ENCODE measurements at places on chromosomes 5 and 9.
A peak's percentile ranks its signal among the peaks of the same experiment; 100 is the strongest.

GRCh38 chr5:130425424-130425823, 521.2 kb downstream of the CHSY3 start:
- no peak for DNase-seq

DNA sequence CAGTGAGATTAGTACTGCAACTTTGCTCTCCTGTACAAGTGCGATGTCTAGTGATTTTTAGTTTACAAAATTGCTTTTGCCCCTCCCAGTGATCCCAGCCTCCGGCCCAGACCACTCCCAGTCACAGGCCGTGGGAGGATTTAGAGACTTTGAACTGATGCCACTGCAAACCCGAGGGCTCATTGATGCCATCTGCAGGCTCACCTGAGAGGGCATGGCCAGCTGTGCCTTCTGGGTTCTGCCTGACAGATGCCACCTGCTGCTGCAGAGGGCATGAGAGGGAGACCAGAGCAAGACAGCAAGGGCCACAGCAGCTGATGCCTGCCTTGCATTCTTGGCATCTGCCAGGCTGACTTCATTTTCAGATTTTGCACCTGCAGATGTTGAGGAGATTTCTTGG, 593.8 kb downstream of the CDK5RAP2 start:
- DNase-seq, result no peak

- DNase-seq, result no peak
Measured at GRCh38 chr5:39543335-39543734, 118.6 kb upstream of the DAB2 start.

DNA sequence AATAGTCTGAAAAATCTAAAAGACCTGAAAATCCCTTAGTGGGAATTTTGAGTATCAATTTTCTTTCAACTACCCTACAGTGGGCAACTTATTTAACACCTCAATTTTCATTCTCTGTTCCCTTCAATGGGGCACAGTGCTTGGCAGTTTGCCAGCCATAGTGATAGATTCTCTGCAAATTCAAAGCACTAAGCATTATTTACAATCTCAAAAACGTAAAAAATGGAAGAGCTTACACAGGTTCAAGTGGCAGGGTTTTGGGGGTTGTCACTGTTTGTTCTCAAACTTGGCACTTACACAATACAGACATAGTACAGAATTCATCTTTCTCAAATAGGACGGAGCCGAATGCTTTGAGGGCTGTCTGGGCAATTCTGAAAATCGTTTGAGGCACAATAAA, 515.0 kb downstream of the EFNA5 start:
- DNase-seq, result no peak

GRCh38 chr5:80591352-80591751, 21.3 kb upstream of the ANKRD34B start:
- DNase-seq, result no peak

GRCh38 chr9:135522931-135523330, 1.7 kb downstream of the LCN1 start:
- no peak for DNase-seq

DNA sequence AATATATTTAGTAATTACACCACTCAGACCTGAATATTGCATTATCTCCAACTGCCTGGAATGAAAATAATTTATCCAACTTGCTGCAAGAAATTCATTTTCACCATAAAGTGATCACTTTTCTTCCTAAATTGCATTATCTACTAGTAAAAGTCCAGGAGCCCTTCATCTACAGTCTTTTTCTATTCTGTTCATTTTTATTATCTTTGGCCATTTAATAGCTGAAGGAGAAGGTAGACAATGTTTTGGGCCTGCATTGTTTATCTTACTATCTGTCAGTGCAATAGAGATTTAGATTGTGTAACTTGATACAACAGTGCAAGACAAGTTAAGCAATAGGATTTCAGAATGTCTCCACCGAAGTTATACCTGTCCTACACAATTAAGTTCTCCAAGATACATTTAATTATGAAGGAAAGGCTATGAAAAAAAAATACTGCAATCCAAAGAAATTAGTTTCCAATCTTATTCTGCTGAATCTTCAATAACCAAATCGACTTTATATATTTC, 1339.7 kb upstream of the CDH6 start:
- no peak for DNase-seq

DNA sequence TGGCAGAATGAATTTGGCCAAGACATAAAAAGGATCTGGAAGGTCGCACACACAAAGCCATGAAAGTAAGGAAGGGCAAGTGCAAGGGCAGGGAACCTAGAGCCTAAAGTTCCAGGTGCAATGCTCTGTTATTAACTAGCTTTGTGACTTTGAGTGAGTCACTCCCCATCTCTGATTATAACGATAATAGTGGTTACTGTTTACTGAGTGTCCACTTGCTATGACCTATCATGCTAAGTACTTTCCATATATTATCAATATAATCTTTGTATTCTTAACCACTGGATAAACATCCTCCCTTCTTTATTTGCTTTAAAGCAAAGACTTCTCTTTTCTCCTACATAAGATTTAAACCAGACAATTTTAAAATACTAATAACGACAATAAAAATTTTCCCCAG, 504.6 kb upstream of the BRINP1 start:
- no peak for DNase-seq

GRCh38 chr9:133616643-133617405, 7.6 kb upstream of the FAM163B start:
- DNase-seq, result no peak

DNA sequence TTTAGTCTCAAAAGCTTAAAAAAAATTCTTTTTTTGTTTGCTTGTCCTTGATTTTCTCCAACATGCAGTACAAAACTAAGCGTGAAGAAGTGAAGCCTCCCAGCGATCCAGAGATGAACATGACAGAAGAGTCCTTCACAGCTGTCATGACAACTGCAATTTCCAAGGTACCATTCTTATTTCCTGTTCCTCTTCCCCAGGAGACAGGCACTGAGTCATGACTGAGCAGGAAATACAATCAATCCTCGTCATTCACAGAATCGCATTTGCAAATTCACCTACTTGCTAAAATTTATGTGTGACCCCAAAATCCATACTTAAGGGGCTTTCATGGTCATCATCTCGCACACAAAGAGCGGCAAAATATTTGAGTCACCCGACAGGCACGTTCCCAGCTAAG, 77.3 kb downstream of the SLC1A1 start:
- no peak for DNase-seq

DNA sequence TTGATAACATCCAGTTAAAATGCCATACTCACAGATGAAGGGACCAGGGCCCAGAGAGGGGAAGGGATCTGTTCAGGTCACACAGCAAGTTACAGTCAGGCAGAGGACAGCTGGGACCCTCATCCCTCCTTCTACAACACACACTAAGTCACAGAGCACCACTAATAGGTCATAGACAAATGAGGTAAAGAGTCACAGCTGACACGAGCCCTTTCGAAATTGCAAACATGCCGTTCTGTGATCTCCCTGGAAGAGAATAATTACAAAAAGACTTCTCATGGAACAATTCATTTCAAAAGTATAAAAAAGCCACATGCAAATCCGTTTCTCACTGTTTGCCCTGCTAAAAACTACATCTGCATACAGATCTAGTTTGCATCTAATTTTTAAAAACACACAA, 15.5 kb downstream of the IGFBPL1 start:
- no peak for DNase-seq

DNA sequence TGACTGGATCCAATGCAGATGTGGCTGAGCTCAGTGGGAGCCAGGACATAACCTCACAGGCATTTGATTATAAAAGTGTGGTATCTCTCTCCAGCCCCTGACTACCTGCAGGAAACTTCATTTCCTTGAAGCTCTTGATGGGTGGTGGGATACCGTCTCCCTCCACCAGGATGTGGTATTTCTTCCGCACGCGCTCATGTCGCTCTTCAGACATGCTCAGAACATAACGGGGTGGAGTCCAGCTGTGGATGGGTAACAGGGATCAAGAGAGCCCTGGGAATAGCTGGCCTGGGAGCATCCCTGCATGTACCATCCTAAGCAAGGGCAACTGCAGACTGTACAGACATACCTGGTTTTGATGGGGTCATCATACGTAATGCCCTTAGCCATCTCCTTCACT, 1.2 kb downstream of the DDX41 start:
- no peak for DNase-seq

DNA sequence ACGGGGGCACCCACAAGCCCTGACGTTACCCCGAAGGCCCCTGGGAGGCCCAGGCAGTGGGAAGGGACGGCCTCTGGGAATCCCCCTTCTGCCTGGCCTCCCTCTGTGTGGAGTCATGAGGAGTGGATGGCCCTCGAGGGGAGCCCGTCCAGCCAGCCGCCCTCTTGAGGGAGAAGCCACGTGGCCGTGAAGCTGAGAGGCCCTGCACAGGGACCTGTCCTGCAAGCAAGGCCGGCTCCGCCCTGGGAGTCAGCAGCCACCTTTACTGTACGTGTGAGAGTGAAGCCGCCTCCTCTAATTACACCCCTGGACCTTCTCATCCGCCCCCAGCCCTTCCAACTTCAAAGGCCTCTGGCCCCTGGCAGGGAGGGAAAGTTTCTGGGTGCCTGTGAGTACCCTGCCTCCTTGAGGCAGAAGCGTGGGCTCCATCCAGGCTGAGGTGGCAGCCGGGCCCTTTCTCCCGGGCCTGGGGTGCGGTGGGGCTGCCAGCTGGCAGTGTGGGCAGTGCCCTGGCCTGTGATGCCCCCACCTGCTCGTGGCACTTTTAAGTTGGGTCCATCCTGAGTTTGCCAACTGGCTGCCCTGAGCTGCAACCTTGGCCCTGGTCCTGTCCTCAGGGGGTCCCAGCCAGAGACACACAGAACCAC, 55.9 kb upstream of the EGFL7 start:
- DNase-seq, result no peak

DNA sequence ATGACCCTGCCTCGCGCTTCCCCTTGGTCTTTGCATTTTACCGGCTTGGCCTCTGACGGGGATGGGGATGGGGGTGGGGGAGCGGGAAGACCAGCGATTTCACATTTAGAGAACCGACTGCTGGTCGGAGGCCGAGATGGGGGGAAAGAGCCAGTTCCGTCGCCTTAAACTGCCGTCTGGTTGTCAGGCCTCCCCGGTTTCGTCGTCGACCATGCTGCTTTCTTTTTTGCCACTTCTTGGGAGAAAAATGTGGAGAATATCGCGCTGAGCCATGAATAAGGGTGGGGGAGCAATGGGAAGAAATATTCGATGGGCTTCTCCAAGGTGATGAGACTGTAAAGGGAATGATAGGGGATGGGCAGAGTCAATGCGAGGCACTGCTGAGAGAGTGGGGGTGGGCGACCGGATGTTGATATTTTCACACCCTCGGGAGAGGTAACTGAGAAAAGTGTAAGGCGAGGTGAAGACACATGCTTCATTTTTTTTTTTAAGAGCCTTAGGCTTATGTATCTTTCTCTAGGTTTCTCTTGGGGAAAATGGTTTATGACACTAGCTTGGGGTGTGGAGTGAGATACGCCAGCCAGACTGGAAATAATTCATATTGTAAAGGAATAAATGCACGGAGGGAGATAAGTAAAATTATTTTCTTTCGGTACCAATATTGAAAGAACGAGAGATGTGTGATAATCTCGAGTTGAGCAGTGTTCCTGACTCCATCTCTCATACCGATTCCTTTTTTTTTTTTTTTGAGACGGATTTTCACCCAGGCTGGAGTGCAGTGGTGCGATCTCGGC, 1.1 kb downstream of the KIF2A start:
- DNase-seq, result peak; percentile 39

All from effector memory CD4-positive, alpha-beta T cell (primary cell).